GOT3 (cell line): ENCODE measurements at places on chromosomes 6 and 20.

GRCh38 chr6:83948851-83949250 is 84.7 kb upstream of the MRAP2 start:
- no peak for DNase-seq

DNA sequence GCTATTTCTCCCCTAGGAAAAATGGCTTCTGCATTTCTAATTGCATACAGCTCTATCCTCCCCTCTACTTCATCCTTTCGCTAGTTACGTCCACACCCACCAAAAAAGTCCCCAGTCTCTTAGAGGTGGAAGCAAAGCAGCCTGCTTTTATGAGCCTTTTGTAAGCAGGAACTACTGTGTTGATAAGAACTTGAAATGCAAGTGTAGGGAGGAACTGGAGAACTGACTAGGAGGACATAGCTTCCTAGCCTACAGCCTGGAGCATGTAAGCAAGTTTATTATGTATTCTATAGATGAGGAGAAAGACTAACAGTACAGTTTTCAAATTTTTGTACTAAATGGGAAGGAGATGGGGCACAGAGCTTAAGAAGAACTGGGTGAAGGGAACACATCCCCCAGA is 10.3 kb downstream of the ARHGAP18 start:
- no peak for DNase-seq

GRCh38 chr20:31856516-31856915 is 11.1 kb upstream of the FOXS1 start:
- no peak for DNase-seq

- DNase-seq: no peak
Observed at GRCh38 chr20:1484438-1485116, 6.6 kb downstream of the SIRPB2 start.

GRCh38 chr20:13294522-13294921 is 73.4 kb downstream of the ISM1 start:
- DNase-seq: no peak

DNA sequence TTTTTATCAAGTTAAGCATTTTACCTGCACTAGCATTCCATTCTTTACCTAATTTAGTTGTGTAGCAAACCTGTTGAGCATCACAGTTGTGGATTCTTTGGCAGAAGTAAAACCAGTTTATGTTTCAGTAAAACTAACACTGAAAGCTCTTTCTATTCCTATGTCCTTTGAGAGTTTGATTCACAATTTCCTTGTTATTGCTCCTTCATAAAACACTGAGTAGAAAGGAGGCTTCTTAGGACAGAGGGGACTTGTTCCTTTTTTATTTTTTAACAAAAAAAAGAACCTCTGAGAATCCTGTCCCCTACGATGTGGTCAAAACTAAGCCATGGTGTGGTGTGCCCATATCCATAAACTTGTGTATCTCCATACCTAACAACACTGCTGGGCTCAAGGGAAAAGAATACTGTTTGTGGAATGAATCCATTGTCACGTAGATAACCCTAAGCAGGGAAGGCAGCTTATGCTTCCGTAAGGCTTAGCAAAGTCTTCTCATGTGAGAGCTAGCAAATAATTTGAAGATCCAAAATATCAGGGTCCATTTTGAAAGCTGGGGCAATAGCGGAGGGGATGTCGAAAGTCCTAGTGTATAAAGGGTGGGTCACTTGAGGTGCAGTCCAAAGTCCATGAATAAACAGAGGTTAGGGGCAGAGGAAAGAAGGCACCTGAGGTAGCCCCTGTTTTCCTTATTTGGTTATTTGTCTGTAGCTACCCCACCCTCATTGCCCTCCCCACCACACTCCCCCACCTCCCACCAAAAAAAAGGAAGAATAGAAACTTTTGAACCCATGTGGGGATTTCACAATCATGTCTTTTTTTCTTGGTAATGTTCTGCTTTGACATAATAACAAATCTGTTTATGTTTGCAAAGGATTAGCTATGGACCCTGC is 71.0 kb downstream of the PLAGL1 start:
- DNase-seq: no peak
